ENCODE measurements at places on chromosomes 12 and 14.

DNA sequence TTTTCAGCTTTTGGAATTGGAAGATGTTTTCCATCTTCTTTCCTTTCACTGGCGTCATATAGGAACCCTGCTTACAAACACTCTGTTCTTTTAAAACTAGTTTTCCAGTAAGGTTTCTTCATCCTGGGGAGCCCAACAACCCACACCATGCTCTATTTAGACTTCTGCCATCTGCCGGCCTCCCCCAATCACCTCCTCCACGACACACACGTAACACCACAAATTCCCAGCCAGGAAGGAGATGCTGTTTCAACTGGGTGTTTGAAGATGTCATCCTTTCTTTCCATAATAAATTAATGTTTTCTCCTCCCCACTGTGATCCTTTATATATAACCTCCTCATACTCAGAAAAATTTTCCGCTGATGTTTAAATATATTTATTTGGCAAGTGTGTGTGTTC, 231.4 kb upstream of the DDHD1 start:
- DNase-seq, result no peak

DNA sequence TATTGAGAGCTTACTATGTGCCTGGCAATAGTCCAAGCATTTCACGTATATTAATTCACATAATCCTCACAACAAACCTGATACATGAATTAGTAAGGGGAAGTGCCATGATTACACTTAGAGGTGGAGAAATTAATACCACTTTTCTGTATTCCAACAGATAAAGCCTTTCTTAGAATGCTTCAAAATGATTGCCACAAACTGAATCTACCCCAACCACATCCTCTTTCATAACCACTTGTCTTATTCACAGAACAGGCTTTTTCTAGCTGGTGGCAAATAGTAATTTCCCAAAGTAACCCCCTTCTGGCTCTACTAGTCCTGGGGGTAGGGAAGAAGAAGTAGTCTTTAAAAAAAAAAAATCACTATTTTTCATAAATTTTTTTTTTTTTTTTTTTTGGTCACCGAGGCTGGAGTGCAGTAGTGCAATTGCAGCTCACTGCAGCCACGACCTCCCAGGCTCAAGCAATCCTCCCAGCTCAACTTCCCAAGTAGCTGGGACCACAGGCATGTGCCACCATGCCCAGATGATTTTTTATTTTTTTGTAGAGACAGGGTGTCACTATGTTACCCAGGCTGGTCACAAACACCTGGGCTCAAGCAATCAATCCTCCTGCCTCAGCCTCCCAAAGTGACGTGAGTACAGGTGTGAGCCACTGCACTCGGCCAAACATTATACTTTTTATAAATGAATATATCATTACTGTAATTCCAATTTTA, 59.0 kb upstream of the ARID2 start:
- DNase-seq, result no peak

DNA sequence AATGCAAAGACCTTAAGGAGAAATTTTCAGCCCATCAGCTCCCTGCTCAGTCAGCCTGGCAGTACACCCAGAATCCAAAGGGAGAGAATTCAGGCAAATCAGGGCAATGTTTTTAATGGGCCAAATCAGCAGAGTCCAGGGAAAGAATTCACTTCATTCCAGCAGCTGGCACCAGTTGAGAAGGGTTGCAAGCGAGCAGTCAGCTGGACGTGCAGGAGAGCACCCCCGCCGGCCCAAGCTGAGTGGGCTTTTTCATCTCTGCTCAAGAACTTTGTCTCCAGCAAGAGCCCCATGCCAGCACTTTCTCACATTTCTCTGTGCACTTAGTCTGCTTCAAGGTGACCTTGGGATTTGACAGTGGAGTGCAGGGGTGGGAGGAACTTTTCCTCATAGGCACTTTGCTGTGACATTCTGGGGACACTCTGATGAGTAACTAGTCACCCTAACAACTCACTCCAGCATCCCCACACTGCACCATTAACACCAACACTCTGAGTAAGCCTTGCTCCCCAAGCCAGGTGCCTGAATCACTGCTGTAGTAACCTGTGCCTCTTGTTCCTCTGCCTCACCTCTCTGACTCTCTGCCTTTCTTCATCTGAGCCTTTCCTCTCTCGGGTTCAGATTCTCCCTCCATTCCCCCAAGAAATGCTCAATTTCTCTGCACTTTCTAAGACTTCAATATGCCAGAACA, 2.2 kb downstream of the ENDOU start:
- no peak for DNase-seq

GRCh38 chr14:99169776-99170356, 102.1 kb downstream of the BCL11B start:
- no peak for DNase-seq

DNA sequence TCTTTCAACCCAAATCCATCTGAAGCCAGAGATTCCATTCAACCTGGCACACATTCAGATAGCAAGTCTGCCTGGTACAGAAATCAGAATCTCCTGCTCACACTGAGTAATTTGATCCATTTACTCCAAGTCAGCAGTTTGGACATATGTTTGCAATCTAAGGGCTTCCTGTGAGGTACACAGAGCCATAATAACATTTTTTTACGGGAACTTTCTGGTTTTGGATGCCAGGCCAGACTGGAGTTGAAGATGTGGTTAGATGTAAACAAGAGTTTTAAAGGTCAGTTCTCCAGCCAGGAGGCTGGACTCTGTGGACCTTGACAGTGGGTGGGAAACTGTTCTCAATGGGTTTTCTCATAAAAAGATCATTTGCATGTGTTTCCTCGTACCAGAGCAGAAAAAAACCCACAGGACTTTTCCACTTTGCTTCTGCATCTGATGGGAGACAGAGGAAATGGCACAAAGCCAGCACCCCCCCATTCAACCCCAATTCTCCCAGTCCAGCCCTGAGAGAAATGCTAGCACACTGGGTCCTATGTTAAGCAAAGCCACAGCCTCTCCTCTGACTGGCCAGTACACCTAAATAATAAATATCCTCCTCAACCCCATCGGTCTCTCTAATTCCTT, 17.7 kb upstream of the TSPAN11 start:
- no peak for DNase-seq

- DNase-seq, result no peak
Measured at GRCh38 chr12:3317841-3318501, 173.0 kb upstream of the PRMT8 start.

DNA sequence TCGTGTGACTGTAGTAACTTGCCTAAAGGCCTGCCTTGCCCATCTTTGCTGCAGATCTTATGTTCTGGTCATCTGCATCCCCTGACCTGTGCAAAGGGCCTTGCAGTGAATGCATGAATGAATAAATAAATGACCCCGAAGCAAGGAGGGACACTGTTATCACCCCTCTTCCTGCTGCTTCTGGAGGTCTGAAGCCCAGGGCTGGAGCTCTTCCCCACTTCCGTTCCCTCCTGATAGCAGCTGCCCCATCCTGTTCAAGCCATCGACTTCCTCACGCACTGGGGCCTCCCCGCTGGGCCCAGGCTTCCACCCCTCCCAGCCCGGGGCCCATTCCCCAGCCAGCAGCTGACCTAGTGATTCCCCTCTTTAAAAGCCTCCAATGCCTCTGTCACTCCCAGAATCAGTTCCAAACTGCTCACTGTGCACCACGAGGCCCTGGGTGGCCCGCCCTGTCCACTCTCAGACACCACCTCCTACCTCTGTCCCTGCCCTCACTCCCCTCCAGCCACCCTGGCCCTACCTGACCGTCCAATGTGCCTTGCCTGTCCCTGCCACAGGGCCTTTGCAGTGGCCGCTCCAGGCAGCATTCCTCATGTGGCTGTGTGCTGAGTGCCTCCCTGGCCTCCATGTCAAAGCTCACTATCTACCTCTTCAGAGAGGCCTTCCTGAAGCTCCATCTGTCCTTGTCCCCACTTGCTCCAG, 78.6 kb downstream of the SCARB1 start:
- DNase-seq, result no peak

GRCh38 chr12:34603382-34604035, 581.2 kb downstream of the ALG10 start:
- no peak for DNase-seq

DNA sequence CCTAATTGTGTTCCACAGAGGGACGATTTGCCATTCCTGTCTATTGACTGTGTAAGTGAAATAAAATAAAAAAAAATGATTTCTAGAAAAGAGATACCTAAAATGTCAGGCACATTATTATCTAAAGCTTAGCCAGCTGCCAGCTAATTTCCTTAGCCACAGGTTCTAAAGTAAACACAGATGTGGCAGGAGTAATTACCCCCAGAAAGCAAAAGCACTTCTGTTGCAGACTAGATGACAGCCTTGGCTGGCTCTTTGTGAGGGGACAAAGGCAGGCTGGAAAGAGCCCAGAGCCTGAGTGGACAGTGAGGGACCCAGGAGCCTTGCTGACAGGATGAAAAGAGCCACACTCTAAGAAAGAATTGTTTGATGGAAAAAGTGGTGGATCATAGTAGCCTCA, 418.1 kb downstream of the LRIG3 start:
- no peak for DNase-seq

DNA sequence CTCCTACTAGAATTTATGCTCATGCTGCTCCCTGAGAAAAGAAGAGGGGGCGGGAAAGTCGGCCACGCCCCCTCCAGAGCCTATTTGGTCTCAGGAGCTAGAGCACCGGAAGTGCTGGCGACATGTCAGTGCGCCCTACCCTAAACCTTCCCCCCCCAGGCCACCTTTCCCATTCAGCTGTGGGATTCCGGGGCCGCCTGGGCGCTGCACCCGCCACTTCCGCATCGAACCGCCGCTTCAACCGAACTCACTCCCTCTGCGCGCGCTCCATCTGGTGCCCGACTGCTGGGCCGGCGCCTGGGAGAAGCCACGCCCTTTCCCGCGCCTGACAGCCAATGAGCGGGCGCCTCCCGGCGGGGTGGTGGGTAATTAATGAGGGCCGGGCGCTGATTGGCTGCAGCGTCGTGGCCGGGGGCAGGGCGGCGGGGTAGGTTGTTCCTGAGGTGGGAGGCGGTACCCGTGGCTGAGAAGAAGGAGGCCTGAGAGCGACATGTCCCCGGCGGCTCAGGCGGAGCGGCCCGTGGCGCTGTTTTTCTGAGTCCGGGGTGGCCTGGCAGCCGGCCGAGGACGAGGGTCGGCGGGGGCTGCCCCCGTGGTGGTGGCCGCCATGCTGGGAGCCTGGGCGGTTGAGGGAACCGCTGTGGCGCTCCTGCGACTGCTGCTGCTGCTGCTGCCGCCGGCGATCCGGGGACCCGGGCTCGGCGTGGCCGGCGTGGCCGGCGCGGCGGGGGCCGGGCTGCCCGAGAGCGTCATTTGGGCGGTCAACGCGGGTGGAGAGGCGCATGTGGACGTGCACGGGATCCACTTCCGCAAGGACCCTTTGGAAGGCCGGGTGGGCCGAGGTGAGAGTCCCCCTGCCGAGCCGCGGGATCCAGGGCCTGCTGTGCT, at the start of gene MLEC:
Gene MLEC, plus strand, starts transcription at position 460 of the 888 bp plus-strand sequence. Its CDS starts 148 bp downstream, at position 608.
- peak; percentile 98 for DNase-seq

GRCh38 chr14:75609116-75609515, 30.7 kb downstream of the FLVCR2 start:
- no peak for DNase-seq

- no peak for DNase-seq
Measured at GRCh38 chr14:80776657-80777056, 164.9 kb downstream of the CEP128 start.

DNA sequence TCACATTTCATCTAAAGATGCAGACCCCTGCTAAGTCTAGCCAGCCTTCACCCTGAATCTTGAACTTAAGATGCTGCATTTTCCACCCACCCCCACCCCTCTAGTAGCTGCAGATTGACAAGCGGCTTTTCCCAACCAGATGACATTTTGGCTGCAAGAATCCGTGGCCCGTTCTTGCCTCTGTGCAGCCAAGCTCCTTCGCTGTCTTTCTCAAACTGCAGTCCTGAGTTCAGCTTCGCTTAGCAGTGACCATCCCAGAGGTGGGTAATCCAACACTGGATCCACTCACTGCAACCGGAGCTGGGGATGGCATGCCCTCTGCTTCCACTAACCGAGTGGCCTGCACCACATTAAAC, 765 bp upstream of the NFYB start:
- no peak for DNase-seq

DNA sequence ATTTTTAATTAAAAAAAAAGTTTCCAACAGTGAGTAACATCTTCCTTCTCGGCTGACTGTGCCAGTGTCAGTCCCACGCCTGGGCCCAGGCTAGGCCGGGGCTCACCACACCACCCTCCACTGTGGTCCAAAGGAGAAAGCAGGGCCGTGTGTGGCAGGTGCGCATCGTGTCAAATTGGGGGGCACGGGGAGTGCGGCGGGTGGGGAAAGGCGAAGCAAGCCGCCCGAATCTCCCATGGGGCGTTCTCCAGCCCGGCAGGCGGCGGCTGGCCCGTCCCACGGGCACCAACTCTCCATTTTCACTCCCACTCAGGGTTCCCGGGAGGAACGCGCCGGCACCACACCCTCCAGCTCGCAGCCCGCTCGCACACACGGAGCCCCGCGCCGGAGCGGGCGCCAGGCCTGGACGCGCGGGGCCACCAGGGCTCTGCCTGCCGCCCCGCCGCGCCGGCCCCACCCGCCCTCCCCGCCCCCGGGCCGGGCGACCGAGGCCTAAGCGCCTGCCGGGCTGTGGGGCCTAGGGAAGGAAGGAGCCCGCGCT, 604 bp downstream of the EEA1 start:
- peak; percentile 35 for DNase-seq

DNA sequence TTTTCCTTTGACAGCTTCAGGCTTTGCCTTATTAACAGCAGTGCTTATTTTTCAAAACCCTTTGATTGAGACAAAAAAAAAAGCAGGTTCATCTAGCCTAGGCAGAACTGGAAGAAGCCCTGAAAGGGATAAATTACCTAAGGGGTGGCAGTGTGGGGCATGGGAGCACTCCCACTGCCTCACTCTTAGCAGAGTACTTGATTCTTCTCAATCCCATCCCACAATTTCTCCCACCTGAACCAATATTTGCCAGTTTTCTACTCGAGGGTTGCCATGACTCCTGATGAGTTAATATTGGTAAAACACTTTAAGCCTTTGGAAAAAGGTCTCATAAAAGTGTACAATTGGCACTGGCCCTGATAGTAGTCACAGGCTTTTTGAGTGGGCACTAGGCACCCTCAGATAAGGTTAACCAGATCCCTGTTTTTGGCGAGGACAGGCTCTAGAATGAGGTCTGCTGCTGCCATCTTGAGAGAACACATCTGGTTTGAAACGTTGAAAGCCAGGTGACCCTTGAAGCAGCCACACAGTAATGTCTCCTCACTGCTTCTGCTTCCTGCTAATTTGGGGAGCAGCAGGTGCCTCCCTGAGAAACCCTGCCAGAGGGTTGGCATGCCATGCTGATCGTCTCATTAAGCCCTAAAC, 320.0 kb downstream of the RAD51B start:
- no peak for DNase-seq

- DNase-seq, result no peak
Measured at GRCh38 chr12:32889011-32889760, 7.4 kb downstream of the PKP2 start.

Data from activated CD8-positive, alpha-beta memory T cell treated with anti-CD3 and anti-CD28 coated beads for 4 hours (primary cell).